ENCODE measurements at places on chromosomes 13 and 19. TPM values are rescaled to one million over a fixed set of nuclear protein-coding genes. Genes with fewer than 3 reads are reported as not detected.
A peak's percentile ranks its signal among the peaks of the same experiment; 100 is the strongest.

DNA sequence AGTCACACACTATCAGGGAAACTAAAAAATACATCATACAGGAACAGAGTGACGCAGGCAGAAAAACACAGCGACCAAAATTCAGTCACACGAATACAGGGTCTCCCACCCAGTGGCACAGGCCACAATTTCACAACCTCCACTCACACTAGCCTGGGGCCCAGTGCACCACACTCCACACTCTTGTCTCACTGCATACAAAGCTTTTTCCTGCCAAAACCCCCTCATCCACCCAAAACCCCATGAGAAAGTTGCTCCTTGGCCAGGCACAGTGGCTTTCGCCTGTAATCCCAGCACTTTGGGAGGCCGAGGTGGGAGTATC, 1.2 kb downstream of the S1PR5 start:
- DNase-seq = no peak

DNA sequence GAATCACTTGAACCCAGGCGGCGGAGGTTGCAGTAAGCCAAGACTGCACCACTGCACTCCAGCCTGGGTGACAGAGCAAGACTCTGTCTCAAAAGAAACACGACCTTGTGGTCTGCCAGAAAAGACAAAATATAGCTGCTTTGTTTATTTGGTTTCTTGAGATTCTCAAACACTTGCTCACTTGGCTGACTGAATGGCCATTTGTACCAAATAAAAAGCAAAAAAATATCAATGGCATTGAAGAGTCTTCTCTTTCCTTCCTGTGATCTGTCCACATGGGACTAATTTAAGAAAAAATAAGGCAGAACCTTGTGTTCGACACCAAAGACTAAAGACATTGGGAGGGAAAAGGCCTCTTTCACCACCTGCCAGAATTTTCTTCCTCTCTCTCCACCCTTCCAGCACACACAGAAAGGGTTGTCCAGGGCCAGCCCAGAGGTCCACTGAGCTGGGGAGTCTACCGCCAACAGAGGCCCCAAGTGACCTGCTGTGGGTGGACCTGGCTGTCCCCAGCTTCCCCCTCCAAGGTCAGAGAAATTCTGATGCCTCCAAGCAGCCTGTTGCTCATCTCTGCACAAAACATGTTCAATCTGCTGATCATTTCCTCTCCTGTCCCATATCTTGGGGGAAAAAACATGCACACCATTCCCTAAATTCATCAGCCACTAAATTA, 5.9 kb downstream of the BRME1 start:
- peak; percentile 36 for DNase-seq

- no peak for DNase-seq
These were observed 17.1 kb downstream of the NUMBL start for GRCh38 chr19:40673397-40673796.

GRCh38 chr19:58380037-58380661, 681 bp downstream of the ZNF837 start:
- no peak for DNase-seq

DNA sequence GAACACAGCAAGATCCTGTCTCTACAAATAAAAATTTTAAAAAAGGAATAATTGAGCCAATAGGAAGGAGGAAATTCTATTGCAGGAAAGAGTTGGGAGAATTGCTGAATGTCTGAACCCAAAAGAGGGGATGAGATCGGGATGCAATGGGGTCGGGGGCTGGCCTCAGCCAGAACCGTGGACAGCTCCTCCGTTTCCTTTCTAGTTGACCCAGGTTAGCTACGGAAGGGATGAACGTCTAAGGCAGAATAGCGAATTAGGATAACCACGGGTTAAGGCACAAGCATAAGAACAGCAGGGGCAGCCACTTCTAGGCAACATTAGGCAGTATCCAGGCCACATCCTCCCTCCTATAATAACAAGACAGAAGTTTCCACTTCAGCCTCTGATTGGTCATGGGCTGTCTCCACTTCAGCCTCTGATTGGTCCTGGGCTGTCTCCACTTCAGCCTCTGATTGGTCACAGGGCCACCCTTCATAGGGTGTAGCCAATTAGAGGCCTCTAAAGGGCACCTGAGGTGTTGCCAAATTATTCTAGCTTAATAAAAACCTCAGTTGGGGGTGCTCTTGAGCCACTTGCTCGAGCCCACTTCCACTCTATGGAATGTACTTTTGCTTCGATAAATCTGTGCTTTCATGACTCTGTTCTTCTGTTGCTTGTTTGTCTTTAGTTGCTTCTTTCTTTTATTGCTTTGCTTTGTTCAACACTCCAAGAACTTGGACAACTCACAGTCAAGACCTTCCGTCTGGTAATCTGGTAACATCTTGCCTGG, 24.9 kb upstream of the TPM4 start:
- no peak for DNase-seq

SYT5 gene
- total RNA-seq = under 0.01 TPM
